ENCODE measurements at places on chromosomes 7 and 10.

GRCh38 chr7:92836489-92836999 lies at the start of gene CDK6:
CDK6 (minus strand) TSS chr7:92836573; CDS start chr7:92833323, 3,250 bp downstream.
- DNase-seq = peak; percentile 78

DNA sequence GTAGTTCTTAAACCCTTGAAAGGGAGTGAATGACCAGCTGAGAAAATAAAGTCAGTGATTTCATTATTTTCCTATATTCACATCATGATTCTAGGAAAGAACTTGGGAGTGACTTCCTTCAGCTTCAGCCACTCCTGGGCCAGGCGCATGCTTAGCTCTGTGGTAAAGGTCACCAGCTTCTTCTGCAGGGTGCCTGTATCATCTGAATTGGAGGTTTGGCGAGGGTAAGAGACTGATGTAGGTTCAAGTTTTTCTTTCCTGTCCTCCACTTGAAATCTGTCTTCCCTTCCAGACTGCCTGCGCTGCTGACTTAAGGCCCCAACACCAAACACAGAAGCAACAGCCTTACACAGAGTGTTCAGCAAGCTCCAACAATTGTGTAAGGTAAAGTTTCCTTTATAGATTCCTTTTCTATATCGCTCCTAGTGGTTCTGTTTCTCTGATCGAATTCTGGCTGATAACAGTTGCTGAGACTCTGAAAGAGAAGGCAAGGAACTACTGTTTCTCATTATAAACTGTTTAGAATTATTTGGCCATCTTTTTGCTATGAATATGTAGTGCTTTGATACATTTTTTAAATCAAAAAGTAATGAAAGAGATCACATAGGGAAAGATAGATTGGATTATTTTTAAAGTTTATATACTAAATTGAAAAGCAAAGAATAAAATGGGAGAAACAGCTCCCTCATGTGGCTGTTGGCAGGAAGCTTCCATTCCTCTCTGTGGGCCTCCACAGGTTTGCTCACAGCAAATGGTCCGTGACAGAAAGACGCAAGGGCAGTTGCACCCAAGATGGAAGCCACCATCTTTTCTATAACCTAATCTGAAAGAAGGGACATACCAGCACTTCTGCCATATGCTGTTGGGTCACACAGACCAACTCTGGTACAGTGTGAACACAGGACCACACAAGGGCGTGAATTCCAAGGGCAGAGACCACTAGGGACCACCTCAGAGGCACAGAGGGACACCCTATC lies 14.0 kb downstream of the GATAD1 start:
- DNase-seq = no peak

DNA sequence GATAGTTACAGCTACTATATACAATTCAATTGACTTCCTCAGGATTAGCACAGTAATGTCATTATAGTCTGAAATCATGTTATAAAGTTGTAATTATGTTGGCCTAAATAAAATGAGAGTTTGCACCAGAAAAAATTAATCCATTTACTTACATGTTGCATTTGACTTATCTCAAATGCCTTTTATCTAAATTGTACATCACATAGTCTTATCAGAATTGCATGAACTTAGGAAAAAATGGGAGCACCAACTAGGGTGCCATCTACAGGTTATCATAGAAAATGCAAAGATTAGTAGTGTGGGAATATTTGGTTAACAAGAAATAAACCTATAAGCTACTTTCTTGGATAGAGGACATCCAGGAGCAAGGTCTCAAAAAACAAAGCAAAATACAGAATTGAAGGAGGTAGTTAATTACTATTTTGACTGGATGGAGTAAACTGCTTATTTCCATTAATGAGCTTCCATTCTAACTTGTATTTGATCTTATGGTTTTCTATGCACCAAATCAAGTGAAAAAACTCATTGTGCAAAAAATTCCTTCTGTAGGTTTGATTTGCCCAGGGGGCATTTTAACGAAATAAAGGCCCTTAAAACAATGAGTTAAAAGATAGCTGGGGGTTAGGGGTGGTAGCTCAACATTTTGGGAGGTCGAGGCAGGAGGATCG lies 60.0 kb upstream of the ORC5 start:
- DNase-seq = no peak

GRCh38 chr10:85604884-85605283 lies 761.7 kb downstream of the GRID1 start:
- peak; percentile 10 for DNase-seq

- DNase-seq = no peak
Observed at GRCh38 chr10:43000651-43001426, 76.0 kb upstream of the RET start.

- DNase-seq = no peak
Observed at GRCh38 chr10:33115738-33116719, 158.0 kb upstream of the ITGB1 start.

GRCh38 chr7:27693794-27694193 lies 31.1 kb upstream of the HIBADH start:
- DNase-seq = no peak

- DNase-seq = peak; percentile 86
Observed at GRCh38 chr10:102225646-102226541, at the start of gene ELOVL3. ELOVL3 (plus strand) TSS chr10:102226299; CDS start chr10:102226549, 250 bp downstream.

GRCh38 chr10:3396116-3396515 lies 223.5 kb upstream of the PITRM1 start:
- DNase-seq = no peak

DNA sequence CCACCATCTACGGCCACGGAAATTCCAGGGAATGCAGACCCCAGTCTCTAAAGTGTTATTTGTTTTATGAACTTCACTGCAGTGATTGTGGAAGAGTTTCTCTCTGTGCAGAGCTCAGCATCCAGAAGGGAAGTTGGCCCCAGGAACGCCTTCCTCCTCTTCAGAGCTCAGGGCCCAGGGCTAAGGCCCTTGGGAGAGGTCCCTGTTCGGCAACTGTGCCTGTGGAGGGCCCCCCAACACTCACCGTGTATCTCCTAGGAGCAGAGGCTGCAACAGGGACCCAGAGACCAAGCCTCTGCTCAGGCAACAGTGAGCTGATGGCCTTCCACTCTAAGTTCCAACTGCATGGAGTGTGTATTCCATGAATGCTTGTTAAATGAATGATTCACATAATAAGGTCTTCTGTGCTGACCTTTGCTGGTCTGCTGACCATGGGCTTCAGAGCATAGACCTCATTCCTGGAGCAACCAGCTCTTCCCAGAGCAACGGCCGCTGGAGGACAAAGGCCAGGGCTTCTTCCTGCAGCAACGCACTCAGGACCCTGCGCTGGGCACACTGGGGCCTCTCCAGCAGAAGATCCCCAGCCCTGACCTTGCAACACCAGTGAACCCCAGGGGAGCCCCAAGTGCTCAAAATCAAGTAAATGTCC lies 7.7 kb downstream of the DIP2C start:
- no peak for DNase-seq

DNA sequence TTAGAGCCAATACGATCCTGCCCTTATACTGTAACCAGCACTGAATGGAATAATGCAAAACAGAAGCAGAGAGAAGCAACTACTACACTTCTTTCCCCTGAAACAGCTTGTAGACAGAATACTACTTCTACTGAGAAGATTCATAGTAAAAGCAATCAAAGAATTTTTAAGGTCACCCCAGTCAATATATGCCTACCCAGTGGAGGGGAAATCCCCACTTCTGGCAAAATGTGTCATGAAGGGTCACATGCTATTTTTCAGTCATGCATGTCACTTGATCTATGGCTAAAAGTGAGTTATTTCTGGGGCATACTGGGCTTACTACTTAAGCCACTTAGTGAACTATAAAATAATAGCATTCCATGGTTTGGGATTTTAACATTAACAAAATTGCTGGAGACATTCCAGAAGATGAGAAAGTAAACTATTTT lies 25.6 kb downstream of the IRF5 start:
- DNase-seq = no peak

- DNase-seq = no peak
Observed at GRCh38 chr7:46369933-46370654, 449.0 kb upstream of the IGFBP3 start.

DNA sequence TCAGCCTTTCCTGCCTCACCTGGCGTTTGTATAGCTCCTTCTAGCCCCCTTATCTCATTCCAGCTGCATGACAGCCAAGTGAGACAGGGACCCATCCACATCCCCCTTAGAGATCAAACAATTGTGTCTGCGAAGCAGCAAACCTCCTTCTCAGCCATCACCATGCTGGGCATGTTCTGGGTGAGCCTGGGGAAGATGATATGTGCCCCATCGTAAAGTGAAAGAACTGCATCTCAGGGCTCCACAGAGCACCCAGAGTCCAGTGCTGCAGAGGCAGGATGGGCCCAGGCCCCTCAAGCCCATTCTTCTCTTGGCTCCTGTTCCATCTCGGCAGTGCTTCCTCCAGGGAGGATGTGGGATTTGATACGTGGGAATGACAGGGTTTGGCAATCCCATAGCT lies 43.2 kb downstream of the FIGNL1 start:
- DNase-seq = no peak

DNA sequence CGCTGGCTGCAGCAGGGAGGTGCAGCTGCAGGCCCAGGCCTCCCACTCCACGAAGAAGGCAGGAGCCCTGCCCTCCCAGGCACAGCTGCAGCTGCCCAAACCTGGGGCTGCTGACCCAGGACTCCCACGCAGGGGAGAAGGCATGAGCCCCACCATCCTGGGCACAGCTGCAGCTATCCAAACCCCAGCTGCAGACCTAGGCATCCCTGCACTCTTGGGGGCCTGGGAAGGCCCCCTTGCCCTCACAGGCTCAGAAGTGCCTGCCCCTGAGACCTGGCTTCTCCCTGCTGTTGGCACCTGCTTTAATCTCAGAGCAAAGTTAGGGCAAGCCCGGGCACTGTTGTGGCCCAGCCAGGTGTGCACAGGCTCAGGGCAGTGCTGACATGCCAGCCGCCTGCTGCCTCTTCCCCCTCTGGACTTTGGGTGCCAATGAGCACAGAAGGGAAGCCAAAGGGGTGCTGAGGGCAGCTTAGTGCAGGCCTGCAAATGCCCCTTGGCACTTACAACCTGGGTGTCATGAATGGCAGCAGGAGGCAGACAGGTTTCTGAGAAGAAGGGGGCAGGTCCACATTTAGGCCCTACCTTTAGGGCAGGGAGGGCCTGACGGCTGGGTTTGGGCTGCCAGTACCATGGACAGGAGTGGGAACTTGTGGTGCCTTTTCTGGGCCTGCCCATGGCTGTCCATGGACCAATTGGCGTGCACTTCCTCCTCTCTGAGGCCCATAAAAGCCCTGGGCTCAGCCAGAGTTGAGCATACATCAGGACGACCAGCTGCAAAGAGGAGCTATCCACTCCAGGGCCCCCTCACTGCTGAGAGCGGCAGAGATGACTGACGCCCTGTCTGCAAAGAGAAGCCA lies 31.1 kb downstream of the CRTAC1 start:
- DNase-seq = no peak

DNA sequence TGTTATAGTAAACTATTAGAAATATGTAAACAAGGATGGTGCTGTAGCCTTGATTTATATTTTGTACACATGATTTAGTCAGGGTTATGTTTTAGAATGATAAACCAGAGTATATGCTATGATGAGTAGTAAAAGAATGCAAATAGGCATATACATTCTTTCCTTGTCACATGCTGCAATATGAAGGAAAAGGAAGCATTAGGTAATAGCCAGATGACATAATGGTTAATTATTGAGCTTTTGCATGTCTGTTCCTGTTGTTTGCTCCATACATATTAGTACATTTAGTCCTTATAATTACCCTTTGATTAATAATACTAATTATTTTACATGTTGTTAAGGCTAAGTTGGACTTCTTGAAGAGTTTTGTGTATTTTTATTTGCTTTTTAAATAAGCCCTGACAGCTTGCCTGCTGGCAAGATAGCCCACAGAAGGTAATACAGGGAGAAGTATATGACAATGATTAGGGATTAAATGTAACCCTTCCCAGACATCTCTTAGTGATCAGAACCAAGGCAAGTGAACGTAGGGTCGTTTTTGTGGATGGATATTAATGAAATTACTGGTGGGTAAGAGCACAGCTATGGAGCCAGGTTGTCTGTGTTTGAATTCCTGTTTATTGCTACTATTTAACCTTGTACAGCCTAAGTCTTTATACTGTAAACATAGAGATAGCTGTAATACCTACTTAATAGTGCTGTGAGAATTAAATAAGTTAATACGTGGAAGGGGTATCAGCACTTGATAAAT lies 68.4 kb downstream of the PHTF2 start:
- no peak for DNase-seq

GRCh38 chr10:20355011-20355410 lies 538.8 kb downstream of the PLXDC2 start:
- no peak for DNase-seq

DNA sequence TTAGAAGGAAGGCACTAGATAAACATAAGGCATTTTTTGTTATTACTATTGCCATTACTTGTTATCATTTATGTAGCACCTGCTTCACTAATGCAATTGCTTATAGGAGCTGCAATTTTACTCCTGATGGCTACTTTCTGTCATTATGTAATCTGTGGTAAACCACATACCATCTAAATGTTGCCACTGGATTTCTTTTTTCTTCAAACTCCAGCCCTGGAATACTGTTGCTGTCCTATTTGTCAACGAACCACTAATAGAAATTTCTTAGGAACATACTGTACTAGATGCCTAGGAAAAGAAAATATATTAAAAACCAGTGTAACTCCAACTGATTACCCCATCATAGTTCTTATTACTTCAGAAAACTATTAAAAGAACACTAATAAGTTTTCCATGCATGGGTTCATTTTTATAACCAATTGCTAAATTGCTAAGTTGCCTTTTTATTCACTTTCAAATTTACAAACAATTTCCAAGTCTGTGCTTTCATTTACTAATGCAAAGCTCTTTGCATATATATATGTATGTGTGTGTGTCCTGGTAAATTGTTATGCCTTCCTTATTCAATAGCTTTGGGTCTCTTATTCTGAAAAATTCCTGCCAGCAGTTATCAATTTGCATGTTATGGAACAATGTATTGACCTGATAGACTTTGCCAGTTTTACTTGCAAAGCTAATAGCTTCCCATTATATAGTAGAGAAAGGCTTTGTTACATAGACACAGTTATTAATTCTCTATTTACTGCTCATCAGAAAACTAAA lies 287.4 kb downstream of the EXOC4 start:
- DNase-seq = no peak

DNA sequence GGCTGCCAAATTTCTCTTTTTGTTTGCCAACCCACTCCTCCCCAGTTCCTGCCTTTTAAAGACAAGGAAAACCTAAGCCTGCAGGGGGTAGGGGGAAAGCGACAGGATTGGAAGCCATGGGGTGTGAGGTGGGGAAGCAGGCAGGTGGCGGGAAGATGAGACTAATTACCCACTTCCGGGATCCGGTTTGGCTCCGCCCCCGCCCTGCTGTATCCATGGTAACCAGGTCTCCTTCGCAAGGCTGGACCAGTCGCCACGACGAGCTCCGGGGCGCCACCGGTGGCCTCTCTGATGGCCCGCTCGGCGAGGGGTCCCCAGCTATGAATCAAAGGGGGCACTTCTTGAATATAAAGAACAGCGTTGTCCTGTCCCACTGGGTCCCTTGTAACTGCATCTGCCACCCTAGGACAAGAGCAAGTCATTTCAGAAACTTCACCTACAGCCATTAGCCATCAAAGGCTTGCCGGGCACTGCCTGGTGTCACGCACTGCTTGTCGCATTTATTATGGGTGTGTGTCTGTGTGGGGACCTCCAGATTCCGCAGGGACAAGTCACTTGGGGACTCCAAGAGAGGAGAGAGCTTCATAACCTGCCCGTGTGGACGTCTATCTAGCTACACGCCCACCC lies 55.4 kb upstream of the LMTK2 start:
- no peak for DNase-seq
